Jurkat, Clone E6-1 (cell line): ENCODE measurements at places on chromosomes 1 and 21.

- no peak for DNase-seq
These were observed 24.4 kb downstream of the SLC45A1 start for GRCh38 chr1:8342325-8342724.

DNA sequence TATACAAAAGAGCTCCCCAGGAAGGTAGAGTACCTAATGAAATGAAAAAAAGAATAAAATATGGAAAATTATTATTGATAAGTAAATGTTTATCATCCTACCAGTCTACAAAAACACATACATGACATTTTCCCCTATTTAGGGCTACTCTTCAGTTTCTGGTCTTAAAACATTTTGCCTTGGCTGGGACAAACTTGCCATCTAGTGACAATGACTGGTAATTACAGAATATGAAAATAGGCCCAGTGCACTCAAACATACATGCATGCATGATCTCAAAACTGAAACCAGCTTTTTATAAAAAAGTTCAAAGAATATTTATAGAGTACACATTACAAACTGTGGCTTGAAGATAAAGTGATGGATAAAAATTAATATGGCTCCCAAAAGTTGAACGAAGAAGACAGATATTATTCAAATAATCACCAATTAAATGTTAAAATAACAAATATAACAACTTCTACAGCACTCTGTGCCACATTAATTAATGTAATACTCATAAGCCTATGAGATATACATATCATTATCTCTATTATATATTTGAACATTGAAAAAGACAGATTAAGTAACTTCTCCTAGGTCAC, 10.5 kb upstream of the RNPC3 start:
- peak; percentile 56 for DNase-seq

DNA sequence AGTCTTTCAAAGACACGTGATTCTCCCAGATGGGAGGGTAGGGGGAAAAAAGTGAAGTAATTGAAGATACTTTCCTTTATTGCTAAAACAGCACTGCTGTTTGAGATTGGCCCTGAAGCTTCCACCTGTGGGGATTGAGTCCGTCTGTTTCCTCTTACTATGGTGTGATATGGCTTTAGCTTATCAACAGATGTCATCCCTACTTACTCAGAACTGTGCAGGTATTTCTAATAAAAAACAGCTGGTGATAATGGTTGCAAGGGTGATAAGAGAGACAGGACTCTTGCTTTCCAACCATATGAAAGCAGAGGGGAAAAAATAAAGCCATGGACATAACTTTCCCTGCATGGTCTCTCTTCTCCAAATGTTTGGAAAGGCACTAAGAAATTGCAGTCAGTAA, 41.7 kb upstream of the C8B start:
- no peak for DNase-seq

GRCh38 chr1:114320586-114320985, 166.9 kb upstream of the SYT6 start:
- DNase-seq = no peak

- peak; percentile 20 for DNase-seq
These were observed 81.7 kb downstream of the DNM3 start for GRCh38 chr1:171922999-171923398.

- no peak for DNase-seq
These were observed 255.0 kb downstream of the VAV3 start for GRCh38 chr1:107710005-107710404.

DNA sequence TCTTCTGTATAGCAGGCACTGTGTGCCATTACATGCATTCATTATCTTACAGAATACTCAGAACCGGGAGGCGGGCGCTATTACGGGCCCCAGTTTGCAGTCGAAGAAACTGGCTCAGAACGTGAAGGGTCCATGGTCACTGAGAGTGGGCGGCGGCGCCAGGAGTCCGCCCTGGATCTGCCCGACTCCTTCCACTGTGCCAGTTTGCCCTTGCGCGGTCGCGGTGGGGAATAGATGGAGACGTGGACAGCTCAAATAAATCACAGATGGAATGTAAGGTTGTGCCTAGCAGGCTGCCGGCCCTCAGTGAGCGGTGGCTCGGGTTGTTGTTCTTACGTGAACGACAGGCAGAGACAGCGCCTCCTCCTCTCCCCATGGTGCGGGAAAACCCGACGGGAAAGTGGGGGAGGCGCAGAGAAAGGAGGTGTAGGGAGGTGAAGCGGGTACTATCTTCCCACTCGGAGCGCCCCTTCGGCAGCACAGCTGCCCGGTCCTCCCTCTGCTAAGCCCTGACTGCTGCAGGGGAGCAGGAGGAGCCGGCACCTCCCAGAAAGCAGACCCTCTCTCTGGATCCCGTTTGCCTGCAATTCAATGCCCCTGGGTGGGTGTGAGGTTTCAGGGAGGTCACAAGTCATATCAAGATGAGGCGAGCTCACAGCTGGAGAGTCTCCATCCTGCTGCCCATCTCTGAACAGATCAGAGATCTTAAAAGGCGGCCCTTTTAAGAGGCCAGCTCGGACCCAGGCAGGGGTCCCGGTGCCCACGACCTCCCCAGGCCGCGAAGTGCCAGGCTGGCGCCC, 1.1 kb downstream of the COL9A2 start:
- no peak for DNase-seq

DNA sequence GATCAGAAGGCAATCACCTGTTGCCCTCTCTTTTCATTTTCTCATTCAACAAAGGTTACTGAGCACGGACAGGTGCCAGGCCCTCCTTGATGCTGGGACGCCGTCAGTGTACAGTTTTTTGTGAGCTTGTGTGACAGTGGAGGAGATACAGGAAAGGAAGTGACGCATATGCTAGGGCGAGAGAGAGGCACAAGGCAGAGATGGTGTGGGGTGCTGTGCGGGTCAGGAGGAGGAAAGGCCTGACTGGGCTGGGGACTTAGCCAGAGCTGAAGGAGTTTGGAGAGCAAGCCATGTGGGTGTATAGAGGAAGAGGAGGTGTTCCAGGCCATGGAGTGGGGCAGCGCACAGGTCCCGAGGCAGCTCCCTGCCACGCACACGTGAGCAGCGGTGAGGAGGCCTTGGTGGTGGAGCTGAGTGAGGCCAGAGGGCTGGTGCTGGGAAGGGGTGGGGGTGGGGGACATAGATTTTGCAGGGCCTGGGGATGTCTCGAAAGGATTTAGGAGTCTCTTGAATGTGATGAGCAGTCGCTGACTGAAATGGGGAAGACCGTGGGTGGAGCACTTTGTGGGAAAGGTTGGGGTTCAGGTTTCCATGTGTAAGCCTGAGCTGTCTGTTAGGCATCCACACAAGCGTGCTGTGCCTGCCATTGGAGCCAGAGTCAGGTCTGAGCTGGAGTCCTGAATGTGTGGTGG, 46.0 kb downstream of the TRAPPC10 start:
- DNase-seq = no peak

GRCh38 chr1:166156674-166157073, 10.1 kb downstream of the FAM78B start:
- no peak for DNase-seq

DNA sequence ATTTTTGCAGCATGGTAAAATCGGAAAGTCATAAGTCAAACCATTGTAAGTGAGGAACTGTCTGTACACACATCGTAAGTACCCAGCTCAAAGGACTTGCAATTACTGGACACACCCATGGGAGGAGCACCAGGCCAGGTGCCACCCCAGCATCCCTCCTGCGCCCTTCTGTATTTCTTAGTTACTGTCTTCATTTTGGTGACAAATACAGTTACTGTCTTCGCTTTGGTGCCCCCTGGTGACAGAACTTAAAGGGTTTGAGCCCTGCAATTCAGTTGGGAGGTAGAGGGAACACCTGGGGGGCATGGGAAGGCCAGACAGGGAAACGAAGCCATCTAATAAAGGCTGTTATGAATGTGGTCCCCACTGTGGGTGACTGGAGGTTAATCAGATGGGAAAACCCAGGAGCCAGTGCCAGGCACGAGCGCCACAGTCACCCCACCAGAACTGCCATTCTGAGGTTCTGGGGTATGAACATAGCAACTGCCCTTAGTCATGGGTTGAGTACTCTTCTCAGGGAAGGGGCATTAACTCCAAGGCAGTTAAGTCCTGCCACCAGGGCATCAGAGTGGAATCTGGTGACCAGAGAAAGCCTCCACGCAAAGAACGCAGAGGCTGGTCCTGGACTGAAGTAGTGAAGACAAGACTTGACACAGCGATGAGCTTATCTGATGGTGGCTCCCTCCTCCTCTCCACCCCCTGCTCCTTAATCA, 612.9 kb downstream of the PTPRU start:
- DNase-seq = peak; percentile 58

DNA sequence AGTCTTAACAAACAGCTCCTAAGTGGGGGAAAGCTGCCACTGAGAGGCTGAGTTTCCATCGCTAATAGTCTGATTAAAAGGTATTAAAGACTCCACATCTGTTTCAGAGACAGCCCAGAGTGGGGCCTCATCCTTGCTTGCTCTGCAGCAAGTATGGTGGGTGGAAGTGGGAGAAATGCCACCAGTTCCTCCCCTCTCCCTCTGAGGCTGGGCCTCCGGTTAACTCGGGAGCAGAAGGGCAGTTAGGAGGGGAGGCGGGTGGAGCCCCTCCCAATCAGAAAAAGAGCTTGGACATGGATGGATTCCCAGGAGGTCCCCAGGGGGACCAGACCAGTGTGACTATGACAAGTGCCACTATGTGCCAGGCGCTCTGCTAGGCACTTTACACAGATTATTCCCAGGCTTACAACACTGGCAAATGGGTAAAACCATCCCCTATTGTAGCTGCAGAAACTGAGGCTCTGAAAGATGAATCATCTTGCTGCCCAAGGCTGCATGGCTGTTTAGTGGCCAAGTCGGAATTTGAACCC, 11.4 kb upstream of the ASCL5 start:
- DNase-seq = no peak

GRCh38 chr21:26100573-26100972, 70.0 kb downstream of the APP start:
- no peak for DNase-seq

- no peak for DNase-seq
These were observed 127.7 kb downstream of the S1PR1 start for GRCh38 chr1:101364370-101365120.

DNA sequence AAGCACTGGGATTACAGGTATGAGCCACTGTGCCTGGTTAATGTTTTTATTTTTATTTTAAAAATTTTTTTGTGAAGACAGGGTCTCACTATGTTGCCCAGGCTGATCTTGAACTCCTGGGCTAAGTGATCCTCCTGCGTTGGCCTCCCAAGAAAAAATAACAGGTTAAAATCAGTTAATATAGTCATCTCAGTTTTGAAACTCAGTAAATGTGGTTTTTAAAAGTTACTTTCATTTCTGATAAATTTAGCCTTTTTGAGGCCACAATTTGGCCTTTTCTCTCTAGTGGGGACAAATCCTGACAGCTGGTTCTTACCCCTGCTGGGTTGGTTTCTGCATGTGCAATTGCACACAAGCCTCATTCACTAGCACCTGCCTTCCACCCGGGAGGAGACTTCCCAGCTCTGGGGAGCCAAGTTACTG, 13.3 kb downstream of the PMF1 start:
- no peak for DNase-seq

DNA sequence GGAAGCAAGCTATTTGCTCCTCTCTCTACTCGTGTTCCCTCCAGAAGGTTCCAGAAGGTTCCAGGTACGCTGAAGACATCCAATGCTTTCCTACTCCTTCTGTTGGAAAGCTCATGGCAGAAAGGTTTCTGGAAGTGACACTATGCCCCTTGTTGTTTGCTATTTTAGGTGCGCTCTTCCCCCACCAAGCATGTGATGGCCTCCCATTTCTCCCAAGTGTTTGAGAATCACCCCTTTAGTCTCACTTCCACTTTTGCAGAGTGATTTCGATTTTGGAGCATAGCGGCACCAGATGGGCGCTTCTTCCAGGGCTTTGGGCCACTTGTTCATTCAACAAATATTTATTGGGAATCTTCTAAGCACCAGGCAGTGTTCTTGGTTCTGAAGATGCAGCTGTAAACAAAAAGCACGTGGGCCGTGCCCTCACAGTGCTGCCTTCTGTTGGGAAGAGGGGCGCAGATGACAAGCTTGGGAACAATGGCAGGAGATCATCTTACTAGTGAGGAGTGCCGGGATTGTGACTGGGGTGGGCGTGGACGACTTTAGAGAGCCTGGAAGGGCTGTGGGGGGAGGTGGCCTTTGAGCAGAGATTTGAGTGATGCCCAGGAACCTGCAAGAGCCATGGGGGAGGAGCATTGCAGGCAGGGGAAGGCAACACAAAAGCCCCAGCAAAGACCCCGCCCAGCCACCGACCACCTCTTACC, 43.0 kb upstream of the TARDBP start:
- DNase-seq = no peak

GRCh38 chr1:21295002-21295401, 4.7 kb upstream of the ECE1 start:
- DNase-seq = no peak

DNA sequence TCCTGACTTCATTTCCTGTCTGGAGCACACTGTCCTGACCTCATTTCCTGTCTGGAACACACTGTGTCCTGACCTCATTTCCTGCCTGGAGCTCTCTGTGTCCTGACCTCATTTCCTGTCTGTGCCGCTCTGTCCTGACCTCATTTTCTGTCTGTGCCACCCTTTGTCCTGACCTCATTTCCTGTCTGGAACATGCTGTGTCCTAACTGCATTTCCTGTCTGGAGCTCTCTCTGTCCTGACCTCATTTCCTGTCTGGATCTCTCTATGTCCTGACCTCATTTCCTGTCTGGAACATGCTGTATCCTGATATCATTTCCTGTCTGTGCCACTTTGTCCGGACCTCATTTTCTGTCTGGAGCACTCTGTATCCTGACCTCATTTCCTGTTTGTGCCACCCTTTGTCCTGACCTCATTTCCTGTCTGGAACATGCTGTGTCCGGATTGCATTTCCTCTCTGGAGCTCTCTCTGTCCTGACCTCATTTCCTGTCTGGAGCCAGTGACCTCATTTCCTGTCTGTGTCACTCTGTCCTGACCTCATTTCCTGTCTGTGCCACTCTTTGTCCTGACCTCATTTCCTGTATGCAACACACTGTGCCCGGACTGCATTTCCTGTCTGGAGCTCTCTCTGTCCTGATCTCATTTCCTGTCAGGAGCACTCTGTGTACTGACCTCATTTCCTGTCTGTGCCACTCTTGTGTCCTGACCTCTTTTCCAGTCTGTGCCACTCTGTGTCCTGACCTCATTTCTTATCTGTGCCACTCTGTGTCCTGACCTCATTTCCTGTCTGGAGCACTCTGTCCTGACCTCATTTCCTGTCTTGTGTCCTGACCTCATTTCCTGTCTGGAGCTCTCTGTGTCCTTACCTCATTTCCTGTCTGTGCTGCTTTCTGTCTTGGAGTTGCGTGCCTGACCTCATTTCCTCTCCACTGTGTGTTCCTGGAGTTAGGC, 27.6 kb downstream of the SKI start:
- DNase-seq = peak; percentile 91

GRCh38 chr1:25197982-25198662, 34.2 kb downstream of the SYF2 start:
- DNase-seq = peak; percentile 20

DNA sequence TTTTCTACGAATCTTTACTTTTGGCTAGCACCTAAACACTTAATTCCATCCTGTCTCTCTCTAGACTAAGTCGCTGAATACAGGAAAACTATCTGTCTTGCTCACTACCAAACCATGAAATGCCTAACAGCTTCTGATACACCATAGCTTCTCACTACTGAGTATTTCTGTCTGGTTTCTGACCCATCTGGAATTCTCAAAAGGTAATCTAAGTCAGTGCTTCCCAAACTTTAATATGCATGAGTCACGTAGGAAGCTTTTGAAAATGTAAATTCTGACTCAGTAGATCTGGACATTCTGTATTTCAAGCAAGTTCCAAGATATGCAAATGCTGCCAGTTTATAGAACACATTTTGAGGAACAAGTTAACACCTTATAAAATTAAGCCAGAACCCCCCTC, 9.2 kb upstream of the OVGP1 start:
- DNase-seq = no peak
